ENCODE measurements at places on chromosomes 7 and 10.
A peak's percentile ranks its signal among the peaks of the same experiment; 100 is the strongest.

DNA sequence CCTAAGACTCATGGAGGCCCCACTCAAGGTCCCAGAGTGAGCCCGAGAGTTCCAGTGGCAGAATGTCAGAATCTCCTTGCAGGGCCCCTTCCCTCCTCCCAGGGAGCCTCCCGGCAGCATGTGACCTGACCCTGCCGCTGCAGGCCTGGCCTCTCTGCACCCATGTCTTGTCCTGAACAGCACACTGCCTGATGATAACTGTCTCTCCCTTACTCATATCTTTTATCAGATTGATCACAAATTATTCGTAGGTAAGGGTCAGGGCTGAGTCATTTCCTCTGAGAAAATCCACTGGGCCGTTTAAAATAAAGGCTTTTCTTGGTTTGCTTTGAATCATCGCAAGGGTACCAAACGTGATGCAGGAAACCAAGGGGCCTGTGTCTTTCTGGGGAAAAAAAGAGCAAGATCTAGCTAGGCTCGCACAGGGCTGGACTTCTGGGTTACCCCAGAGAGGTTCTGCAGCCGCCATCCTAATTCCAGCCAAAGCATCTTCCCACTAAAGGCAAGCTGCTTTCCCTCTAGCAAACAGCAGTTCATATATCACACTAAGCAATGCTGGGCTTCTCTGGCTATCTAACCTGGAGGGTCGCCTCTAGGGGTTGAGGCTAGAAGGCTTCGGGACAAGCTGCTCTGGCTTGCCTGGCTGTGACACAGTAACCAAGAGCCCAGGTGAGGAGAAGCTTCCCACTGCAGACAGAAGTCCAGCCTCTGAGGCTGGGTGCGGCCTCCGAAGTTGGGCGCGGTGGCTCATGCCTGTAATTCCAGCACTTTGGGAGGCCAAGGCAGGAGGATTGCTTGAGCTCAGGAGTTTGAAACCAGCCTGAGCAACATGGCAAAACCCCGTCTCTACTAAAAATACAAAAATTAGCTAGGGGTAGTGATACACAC lies 104.9 kb downstream of the SPDYE5 start:
- no peak for DNase-seq

- peak; percentile 64 for DNase-seq
Measured at GRCh38 chr10:101467286-101467770, 113.4 kb downstream of the BTRC start.

DNA sequence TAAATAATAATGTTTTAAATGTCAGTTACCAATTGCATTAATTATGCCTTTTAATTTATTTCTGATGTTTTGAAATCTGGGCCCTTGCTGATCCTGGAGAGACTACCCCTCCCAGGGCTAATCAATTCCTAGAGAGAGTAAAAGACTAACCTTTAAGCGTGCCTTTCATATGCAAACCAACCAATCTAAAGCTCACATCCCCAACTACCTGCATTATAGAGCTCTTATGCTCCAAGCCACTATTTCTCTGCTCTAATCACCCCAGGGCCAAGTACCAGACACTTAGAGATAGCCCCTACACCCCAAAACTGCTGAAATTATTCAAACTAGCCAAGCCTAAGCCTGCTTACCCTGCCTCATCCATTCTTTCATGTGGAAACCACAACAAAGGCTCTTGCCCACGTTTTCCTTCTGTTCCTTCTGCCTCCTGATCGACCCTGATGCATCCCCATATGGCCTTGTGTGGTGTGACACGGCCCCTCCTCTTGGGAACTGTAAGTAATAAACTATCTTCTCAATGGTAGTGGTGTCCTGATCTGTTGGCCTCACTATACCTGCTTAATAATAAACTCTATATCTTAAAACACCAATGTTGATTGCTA lies 97.7 kb downstream of the HIBADH start:
- DNase-seq, result no peak

DNA sequence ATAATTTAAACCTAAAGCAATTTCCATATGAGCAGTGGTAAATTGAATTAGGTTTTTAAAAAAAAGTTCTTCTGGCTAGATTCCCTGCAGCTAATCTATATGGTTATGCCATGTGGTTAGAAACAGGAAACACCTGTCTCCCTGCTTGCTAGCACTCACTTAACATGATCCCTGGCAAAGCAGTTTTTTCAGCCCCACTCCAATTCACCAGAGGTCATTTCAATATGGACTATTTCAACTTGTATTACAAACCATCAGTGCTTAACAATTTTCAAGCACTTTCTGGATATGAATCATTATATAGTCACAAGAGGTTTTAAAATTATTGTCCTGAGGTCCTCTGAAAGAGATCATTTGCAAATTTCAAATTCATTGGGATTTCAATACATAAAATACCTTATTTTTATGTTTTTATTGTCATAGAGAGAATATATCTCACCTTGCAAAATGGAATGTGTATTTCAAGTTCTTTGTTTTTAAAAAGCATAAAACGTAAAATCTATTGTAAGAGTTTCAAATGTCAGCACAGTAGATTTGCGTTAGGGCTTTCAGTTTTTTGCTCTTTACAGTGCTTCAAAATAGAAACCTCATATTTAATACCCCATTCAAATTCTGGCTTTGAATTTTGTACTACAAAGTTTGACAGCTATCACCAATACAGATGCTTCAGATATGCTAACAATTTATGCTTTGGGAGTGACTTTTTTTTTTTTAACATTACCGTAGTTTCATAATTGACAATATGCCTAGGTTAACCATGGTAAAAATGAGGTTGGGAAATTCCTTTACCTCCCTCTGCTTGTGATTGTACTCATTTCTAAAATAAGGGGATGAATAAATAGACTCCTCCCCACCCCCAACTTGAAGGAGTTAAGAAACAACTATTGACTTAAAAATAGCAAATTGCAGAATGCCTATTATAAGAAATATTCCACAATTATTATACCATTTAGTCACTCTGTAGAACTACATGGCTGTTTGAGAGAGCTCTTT lies 117.5 kb upstream of the HGF start:
- DNase-seq, result no peak

GRCh38 chr7:2282185-2282751 lies 32.0 kb downstream of the SNX8 start:
- no peak for DNase-seq

DNA sequence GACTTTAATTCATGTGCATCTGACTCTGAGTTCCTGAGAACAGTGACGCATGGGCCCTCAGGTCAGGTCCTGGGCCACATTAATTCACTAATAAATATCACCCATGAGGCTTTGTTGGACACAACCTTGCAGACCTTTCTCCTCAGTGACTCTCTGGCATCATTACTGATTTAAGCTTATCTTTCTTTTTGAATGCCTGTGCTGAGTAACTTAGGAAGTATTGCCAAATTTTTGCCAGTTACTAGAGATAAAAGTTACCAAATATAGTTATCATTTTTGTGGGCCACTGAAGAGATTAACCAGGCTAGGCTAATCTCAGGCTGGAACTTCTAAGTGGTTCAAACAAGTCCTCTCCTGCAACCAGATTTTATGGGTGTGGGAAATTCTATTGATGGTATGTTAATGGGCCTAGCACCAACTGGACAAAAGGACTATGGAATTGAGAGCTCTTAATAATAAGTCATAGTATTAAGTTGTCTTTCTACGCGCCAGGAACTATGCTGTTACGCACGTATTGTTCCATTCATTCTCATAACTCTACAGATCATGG lies 28.8 kb upstream of the PRTFDC1 start:
- no peak for DNase-seq

- DNase-seq, result no peak
Measured at GRCh38 chr7:132183781-132184380, 392.4 kb downstream of the PLXNA4 start.

- no peak for DNase-seq
Measured at GRCh38 chr10:27535317-27535716, 31.2 kb downstream of the RAB18 start.

- DNase-seq, result no peak
Measured at GRCh38 chr10:85262992-85263391, 934.6 kb downstream of the CCSER2 start.

DNA sequence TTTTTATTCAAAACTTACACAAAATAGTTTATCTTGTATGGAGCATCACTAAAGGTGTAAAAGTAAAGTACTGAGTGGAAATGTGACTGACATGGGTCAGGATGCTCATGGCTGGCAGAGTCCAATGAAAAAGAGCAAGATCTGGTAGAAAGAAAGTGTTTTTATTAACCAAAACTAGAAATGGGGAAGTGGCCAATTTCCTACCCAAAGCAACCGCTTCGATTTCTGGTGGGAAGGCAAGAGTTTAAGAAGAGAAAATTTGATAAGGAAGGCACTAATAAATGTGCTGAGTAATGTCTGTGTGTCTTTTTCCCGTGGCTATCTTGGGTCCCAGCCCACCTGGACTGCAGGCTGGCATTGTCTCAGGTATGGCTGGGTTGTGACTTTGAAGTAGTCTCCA lies 277.7 kb downstream of the ANKRD7 start:
- no peak for DNase-seq

DNA sequence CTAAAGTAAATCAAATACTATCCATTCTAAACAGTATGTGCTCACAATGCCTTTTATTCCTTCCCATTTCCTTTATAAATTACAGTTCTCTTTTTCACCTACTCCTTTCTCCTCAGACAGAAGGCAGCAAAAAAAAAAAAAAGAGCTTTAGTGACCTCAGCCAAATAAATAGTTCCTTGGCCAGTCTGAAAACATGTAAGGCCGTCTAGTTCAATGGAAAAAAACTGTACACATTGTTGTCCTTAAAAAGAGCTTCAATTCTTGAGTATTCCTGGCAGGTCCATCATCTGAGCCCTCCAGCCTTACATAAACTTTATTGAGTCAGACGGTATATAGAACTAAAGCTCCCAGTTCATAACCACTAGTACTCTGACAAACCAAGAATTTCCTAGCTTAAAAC lies 185.4 kb downstream of the CACNA2D1 start:
- no peak for DNase-seq

- no peak for DNase-seq
Measured at GRCh38 chr7:36286226-36286625, 103.4 kb upstream of the ANLN start.

- DNase-seq, result no peak
Measured at GRCh38 chr10:100993986-100994708, 5.5 kb upstream of the LZTS2 start.

DNA sequence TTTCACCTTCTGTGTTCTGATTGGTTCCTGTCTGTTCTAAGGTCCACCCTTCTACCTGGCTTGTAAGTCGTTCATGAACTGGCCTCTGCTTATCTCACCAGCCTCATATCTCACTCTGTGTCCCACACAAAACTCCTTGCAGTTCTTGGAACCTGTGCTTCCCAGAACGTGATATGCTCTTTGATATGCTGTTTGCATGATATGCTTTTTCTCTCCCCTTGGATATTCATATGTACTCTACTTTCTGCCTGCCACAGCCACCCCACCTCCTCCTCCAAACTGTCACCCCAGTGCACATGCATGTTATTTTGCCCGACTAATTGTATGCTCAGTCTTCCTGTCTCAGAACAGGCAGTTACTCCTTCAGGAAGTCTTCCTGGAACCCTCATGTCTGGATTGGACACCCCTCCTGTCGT lies 1.9 kb upstream of the ITPRIP start:
- DNase-seq, result no peak

- no peak for DNase-seq
Measured at GRCh38 chr7:19009241-19009935, 108.0 kb downstream of the TWIST1 start.

DNA sequence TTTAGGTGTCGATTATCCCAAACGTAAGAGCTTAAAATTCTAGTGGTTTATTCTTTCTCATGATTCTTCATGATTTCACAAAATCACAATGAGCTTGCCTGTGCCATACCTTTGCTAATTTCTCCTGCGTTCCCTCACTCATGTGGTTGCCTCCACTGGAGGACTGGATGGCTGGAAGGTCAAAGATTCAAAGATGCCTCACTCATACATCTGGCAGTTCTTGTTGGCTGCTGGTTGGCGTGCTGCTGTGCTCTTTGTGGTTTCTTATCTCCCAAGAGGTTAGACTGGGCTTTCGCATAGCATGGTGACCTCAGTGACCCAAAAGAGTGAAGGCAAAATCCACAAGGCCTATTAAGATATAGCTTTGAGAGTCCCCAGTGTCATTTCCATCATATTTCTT lies 877.6 kb upstream of the AUTS2 start:
- DNase-seq, result no peak

DNA sequence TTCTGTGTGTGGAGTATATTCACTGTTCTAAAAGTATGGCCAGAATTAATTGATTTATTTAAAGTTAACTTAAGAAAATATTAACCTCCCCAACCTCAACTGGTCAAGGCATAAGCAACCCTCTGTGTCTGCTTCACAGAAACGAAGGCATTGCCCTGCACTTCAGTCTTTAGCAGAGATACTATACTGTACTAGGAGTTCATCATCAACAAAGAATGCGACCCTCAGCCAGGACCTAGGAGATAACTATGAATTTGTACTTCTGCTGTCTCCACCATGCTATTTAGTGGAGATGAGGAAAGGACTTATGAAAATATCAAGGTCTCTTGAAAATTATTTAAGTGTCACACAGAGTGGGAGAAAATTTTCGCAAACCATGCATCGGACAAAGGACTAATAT lies 35.7 kb upstream of the SEMA3D start:
- DNase-seq, result no peak

- no peak for DNase-seq
Measured at GRCh38 chr7:157551325-157552070, 214.7 kb downstream of the DNAJB6 start.

DNA sequence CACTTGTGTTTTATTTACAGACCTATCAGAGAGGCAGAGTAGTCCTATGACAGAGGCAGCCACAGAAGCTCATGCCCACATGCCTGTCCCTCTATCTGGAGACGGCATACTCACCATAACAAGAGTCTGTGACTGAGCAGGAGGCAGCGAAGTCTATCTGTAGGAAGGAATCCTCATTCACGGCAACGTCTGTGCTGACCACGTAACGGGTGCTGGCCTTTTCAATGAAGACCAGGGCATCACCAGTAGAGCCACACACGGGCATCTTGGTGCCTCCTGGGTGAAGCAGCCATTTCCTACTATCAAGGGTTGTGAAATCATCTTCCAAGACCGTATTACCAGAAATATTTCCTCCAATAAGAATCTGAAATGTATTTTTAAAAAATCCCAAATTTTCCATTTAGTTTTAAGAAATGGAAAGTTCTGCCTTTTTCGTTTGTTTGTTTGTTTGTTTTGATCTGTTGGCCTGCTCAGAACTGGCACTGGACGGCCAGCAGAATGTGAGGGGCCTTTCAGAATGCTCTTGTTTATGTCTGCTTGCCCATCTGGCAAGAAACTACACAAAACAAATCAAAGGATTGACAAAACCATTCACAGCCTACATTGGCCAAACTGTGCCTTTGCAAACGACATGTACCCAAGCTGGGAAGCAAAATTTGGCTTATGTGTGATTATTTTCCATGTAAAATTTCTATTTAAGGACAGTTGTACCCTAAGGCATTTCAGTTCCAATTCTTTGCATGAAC lies 93.1 kb upstream of the SLC26A5 start:
- DNase-seq, result no peak

- DNase-seq, result no peak
Measured at GRCh38 chr7:40782836-40783235, 648.0 kb downstream of the SUGCT start.

GRCh38 chr7:72190146-72190545 lies 222.0 kb downstream of the CALN1 start:
- DNase-seq, result no peak

GRCh38 chr10:130121486-130122079 lies 11.0 kb upstream of the C10orf143 start:
- no peak for DNase-seq

Measured in epithelial cell of proximal tubule (primary cell).